Activated naive CD4-positive, alpha-beta T cell (primary cell): ENCODE measurements at places on chromosomes 11 and 22.
A peak's percentile ranks its signal among the peaks of the same experiment; 100 is the strongest.

- no peak for DNase-seq
These were observed 456.9 kb downstream of the BRD1 start for GRCh38 chr22:49370627-49371301.

DNA sequence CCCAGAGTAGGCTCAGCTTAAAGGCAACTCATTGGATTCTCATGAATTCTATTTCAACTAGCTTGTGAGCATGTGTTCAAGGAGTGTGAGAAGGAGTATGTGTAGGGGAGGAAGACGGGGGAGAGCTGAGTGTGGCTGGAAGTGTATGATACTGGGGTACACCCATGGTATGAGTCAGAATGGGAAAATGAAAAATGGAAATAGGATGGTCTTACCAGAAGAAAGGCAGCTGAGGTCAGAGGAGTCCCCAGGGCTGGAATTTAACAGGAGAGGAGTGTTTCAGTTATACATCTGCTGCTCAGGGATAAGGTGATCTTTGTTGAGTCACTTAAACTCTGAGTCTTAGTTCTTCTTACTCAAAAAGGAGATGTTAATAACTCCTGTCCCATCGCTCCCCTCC is 6.7 kb upstream of the ADAMTS15 start:
- no peak for DNase-seq

- DNase-seq, result no peak
These were observed 1089.3 kb downstream of the FAM181B start for GRCh38 chr11:81644239-81644840.

DNA sequence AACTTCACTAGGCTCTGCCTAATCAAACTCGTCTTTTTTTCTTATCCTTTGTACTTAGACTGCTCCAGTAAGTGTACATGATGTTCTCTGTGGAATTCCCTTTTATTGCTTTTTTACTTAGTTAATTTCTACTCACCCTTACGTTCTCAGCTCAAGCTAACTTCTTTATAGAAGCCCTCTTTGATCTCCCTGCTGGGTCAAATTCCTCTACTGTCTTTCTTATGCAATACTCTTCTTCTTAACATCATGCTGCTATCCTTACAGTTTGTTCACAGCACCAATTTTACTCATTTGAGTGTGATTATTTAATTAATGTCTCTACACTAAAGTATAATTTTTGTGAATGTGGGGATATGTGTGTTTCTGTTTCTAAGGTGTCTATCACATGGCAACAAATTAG is 498.3 kb downstream of the CNTN5 start:
- no peak for DNase-seq

- peak; percentile 34 for DNase-seq
These were observed 2.2 kb upstream of the CD151 start for GRCh38 chr11:830295-831117.

DNA sequence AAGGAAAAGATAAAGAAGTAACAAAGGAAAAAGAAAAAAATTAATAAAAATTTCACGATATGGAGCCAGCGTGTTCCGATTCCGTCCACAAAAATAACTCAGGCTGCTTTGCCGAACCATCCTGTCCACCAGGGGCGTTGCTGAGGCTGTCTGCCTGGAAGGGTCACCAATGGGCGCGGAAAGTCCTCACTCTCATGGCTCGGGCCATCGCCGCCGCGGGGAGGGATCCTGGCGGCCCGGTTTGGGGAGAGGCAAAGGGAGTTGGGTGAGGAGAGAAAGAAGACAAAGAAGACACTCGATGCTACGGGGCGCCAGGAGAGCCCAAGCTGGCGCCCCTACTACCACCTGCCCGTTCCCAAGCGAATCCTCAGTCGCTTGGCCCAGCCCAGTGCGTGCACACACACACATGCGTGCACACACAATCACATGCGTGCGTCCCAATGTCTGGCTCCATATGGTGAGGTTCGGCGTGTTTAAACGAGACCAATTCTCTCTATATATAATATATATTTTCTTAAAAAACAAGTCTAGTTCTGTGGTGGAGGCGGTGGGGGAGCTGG is 5.6 kb upstream of the PYGM start:
- no peak for DNase-seq

- DNase-seq, result no peak
These were observed 328.8 kb upstream of the PITPNB start for GRCh38 chr22:28247667-28248363.

DNA sequence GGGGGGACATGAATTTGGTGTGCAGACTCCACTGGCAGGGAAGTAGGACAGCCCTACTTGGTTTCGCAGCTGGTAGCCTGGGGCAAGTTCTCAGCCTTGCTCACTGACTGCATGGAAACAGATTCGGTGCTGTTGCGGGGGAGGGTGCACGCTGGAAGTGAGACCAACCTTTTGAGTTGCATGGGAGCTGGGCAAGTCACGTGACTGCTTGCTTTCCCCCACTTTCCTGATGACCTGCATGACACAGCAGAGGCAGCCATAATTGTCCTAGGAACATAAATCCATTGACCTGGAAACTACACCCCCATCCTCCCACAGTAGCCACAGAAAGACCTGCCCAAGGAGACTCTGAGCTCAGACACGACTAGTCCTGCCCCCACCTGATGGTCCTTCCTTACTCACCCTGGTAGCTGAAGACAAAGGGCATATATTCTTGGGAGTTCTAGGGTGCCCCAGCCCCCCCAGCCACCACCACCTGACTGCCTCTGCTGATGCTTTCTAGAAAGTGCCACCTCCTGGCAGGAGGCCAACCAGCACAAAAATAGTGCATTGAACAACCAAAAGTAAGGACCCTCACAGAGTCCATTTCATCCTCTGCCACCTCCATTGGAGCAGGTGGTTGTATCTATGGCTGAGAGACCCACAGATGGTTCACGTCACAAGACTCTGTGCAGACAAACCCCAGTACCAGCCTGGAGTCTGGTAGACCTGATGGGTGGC is 4.1 kb upstream of the HBG2 start:
- DNase-seq, result no peak

DNA sequence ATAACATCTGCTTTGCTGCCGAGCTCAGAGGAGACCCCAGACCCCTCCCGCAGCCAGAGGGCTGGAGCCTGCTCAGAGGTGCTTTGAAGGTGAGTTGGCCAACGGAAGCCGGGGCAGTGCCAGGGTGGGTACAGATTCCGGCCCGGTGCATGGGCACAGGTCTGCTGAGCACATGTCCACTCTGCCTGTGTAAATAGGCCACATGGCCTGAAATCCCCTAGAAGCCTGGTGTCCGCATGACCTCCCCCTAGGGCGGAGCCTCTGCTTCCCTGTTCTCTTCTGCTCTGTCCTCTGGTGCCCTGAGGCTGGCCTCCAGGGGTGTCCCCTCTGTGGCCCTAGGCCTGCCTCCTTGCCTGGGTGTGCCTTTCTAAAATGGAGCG is 19.6 kb upstream of the TXNRD2 start:
- no peak for DNase-seq

- no peak for DNase-seq
These were observed 3.7 kb upstream of the MUC5AC start for GRCh38 chr11:1153951-1154493.

- DNase-seq, result no peak
These were observed 165.6 kb upstream of the DDI1 start for GRCh38 chr11:103870821-103871309.

DNA sequence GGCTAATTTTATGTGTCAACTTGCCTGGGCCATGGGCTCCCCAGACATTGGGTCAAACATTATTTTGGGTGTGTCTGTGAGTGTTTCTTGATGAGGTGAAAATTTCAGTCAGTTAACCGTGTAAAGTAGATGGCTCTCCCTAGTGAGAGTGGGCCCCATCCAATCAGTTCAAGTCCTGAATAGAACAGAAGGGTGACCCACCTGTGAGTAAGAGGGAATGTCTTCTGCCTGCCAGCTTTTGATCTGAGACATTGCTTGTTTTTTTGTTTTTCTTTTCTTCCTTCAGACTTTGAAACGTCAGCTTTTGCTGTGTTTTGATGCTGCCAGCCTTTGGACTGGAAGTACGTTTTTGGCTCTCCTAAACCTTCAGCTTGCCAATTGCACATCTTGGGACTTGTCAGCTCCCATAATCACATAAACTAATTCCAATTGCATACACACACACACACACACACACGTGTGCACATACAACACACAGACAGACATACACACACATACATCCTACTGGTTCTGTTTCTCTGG is 300.1 kb downstream of the CNTN5 start:
- no peak for DNase-seq

GRCh38 chr22:40094485-40094884 is 83.2 kb upstream of the TNRC6B start:
- no peak for DNase-seq

GRCh38 chr11:112267188-112267591 is 6.5 kb upstream of the PLET1 start:
- DNase-seq, result no peak

DNA sequence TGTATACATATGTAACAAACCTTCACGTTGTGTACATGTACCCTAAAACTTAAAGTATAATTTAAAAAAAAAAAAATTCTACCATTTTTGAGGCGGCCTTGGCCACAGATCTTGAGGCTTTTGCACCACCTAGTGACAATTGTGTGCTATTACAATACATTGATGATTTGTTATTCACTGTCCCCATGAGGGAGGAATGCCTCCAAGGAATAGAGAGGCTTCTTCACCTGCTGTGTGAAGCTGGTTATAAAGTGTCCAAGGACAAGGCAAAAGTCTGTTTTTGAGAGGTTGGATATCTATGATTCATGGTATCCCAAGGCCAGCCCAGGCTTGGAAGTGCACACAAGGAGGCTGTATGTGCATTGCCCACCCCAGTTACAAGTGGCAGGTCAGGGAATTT is 30.7 kb downstream of the SLC22A25 start:
- DNase-seq, result no peak

GRCh38 chr22:23970201-23970641 is 3.5 kb downstream of the DDTL start:
- no peak for DNase-seq

DNA sequence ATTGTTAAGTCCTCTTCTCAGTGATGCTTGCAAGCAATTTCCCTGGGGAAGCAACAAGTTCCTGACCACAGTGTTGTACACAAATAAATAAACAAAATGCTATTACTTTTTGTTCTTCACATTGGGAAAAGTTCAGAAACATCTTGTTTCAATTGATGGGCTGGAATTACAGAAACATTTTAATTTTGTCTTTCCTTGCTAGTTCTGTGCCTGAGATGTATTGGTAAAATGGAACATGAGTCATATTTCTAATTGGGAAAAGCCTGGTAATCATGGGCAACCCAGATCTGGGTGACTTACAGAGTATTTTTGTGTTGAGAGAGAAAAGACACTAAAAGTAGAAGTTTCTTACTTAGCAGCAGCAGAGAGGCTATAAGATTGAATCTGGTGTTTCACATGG is 576 bp upstream of the BLID start:
- DNase-seq, result no peak

DNA sequence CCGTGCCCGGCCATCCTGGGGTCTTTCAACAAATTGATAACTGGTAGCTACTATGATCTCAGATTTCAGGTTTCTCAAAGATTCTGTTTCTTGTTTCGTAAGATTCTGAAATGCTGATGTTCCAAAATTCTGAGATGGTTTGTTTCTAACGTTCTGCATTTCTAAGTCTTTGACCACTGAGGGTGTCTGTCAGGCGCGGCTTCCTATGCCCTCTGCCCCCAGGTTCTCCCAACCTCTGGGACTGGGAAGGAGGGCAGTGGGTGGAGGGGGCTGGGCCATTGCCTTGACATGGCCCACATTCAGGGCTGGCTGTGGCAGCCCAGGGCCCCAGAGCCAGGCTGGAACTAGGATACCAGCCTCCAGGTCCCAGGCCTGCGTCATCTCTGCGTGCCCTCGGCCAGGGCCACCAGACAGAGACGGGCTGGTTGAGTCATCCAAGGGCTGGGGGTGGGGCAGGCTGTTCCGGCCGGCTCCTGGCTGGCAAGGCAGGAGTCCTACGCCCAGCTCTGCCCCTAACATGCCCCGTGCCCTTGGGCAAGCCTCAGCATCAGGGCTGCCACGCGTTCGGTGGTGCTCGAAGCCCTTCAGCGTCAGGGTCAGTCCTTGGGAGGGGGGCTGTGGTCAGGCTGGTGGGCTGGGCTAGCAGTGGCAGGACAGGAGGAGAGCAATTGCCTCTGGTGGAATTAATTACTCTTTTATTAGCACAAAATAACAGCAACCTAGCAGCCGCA is 5.2 kb downstream of the TMEM134 start:
- no peak for DNase-seq

DNA sequence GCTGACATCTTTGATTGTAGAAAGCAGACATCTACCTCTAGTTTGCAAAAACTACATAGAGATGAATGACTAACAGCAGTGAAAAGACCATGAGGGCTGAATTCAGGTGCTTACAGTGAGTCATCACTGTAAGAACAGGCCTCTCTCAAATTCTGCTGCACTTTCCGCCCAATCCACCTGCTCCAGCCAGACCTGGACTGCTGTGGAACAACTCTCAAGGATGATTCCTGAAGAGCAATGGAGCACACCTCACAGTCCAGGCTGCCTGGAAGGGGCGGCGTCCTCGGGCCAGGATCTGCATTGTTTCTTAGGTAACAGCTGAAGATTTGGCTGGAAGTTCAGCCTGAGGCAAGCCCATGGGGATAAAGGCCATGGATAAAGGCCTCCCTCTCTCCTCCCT is 15.1 kb downstream of the APOL2 start:
- no peak for DNase-seq

DNA sequence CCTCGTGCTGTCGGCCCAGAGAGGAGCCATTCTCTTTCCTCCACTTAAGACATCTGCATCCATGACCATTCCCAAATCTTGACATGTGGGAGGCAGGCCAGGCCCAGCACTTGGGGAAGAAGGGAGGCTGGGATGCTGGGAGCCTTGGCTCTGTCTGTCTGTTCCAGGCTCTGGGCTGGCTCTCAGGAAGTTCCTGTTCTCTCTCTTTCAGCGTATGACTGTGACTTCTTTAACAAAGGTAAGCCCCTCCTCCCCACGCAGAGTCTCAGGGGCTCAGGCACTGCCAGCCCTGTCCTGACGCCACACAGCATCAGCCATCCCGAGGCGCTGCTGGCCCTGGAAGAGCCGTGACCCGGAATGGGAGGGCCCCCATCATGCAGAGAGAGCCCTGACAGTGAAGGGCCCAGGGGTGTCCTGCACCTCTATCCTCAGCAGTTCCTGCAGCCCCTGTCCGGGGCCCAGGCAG is 52.4 kb downstream of the OTOG start:
- no peak for DNase-seq

DNA sequence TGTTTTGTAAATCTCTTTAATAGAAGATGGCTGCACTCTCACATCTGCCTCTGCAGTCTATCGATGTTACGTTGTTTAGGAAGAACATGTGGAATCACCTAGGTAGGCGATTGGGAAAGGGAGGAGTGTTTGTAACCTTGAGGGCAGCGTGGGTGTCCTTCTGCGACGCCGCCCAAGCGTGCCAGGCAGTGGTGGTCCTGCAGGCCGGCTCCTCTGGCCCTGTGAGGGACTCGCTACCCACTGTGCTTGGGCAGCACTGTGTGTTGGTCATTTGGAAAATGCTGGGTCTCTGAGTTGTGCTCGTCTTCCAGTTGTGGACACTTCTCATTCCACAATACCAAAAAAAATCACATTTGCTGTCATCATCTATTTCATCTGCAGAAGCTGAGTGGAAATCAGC is 29.1 kb downstream of the CTTN start:
- DNase-seq, result no peak

DNA sequence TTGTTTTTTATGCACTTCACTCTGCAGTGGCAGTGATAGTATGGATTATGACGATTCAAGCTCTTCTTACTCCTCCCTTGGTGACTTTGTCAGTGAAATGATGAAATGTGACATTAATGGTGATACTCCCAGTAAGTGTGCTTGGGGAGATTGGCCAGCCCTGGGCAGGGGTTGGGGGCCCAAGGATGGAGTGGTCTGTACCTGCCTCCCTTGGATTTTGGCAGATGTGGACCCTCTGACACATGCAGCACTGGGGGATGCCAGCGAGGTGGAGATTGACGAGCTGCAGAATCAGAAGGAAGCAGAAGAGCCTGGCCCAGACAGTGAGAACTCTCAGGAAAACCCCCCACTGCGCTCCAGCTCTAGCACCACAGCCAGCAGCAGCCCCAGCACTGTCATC is 14.2 kb downstream of the MADD start:
- no peak for DNase-seq
